ENCODE measurements at places on chromosomes 16 and 17.

DNA sequence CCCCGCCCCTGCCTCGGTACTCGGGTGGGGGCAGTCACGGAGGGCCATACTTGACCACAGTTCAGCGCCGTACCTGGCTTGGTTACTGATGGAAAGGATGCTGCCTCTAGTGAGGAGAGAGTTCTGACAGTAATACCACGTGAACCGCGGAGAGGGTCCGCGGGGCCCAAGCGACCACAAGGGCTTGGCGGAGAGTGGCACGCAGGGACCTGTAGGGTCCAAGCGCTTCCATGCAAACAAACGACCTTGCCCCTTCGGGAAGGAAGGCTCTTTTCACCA is 9.2 kb downstream of the KDM6B start:
- no peak for DNase-seq

DNA sequence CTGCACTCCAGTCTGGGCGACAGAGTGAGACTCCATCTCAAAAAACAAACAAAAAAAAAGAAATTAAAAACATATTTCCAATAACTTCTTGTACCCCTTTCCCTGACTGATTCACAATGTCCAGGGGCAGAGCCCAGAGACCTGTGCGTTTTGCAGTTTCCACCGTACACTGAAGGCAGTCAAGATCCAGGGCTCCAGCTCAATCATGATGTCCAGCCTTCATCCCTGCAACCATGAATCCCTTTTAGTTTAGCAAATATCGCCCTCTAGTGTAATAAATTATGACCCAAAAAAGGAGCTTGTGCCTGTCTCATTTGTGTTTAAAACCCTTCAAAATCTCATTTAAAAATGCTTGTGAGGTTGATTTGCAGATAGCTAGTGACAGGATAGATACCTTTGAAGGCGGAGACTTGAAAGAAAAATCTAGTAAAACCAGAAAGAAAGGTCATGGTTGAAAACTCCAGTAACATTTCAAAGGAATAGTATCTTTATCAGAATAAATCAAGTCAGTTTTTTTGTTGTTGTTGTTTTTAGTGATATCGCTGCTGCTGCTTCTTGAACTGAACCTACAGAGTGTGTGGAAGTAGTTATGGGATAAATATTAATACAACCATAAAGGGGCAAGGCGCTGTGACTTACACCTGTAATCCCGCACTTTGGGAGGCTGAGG is 3.7 kb upstream of the ERN1 start:
- DNase-seq: no peak

- no peak for DNase-seq
These were observed 10.4 kb downstream of the BANP start for GRCh38 chr16:87961623-87962022.

- no peak for DNase-seq
These were observed 197.6 kb downstream of the XYLT1 start for GRCh38 chr16:17273142-17273561.

- DNase-seq: no peak
These were observed 7.1 kb downstream of the ZFHX3 start for GRCh38 chr16:73040735-73041402.

DNA sequence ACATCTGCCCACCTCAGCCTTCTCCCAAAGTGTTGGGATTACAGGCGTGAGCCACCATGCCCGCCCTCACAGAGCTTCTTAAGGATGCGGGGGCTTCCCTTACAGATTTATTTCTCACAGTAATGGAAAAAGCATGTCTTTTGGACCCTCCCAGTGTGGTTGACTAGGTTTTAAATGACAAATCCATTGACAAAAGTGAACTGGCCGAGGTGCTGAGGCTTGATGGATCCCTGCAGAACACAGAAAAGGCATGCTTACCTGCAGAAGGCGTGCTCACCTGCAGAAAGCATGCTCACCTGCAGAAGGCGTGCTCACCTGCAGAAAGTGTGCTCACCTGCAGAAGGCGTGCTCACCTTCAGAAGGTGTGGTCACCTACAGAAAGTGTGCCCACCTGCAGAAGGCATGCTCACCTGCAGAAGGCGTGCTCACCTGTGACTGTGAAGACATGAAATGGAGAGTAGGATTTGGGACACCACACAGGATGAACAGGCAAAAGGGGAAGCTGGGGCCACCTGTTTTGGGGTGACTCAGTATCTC is 15.1 kb upstream of the BBS2 start:
- DNase-seq: no peak
